Putamen (tissue), 1 donor: ENCODE measurements at places on chromosomes 16 and 17.
A peak's percentile ranks its signal among the peaks of the same experiment; 100 is the strongest.

GRCh38 chr16:82042144-82042543, 7.1 kb downstream of the HSD17B2 start:
- DNase-seq = no peak

DNA sequence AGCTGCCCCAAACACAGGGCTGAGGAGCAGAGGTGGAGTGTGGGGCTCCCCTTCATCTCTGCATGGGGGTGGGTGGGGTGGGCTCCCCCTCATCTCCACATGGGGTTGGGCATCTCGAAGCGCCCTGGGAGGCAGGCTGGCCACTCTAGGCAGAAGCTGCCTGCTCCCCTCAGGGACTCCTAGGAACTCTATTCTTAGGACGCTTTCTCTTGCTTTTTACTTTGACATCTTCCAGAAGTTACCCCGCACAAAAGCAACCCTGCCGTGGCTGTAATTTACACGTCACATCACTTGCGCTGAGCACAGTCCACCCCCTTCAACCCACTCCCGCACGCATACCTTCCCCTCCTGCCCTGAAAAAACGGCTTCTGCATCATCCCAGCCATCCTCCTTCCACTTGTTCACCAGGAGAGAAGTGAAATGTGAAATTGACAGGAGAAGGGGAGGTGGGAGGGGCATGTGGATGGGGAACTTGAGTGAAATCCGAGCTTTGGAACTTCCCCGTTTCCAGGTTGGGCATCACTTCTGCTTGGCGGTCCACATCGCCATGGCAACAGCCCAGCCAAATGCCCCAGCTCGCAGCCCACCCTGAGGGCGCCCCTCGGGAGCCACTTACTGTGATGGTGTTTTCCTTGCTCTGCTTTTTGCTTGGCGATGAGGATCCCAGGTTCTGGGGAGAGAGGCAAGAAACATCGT, 53.7 kb upstream of the RCVRN start:
- DNase-seq = peak; percentile 88

DNA sequence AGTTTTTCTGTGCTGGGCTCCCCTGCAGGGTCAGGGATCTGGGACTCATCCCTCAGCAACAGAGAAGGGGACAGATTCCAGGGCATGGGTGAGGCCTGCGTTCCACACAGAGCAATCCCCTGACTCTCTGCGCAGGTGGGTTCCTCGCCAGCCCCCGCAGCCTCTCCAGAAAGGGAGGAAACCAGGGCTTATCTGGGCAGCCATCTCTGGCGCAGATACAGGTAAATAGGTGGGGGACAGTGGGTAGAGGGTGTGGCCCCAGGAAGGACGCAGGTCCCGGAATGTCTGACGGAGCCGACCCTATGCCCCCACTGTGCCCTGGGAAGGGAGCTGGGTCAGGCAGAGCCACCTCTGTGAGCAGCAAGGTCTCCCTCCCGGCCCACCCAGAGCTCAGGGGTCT, 23.2 kb downstream of the PIEZO1 start:
- DNase-seq = no peak

DNA sequence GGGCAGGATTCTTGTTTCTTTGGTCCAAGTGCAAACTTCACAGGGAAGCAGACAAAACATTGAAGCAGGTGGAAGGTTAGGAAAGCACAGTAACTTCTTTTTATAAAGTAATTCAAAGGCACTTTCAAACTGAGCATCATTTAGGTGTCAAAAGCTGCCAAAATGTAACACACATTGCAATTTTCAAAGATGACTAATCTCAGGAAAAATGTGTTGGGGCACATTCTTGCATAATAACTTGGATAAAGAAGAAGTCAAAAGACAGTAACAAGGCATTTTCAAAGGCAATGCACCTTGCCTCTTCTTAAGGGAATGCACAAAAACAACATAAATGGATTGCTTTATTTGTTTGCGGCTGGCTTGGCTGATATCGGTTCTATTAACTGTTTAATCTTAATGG, 3.6 kb downstream of the KCNJ2 start:
- DNase-seq = no peak

- DNase-seq = no peak
Observed at GRCh38 chr16:69365901-69366300, 14.3 kb upstream of the TMED6 start.

GRCh38 chr16:60414613-60415012, 1621.6 kb downstream of the CDH8 start:
- no peak for DNase-seq

GRCh38 chr16:72927199-72928089, 120.5 kb downstream of the ZFHX3 start:
- no peak for DNase-seq

- DNase-seq = no peak
Observed at GRCh38 chr16:6012716-6013115, 915.1 kb upstream of the EEF2KMT start.

GRCh38 chr16:74738113-74738541, 36.5 kb downstream of the FA2H start:
- no peak for DNase-seq

- no peak for DNase-seq
Observed at GRCh38 chr16:23353440-23353839, 51.3 kb downstream of the SCNN1B start.

- no peak for DNase-seq
Observed at GRCh38 chr16:66175636-66176035, 190.9 kb upstream of the CDH5 start.

- no peak for DNase-seq
Observed at GRCh38 chr17:614653-615546, 99.7 kb downstream of the VPS53 start.

- DNase-seq = no peak
Observed at GRCh38 chr17:9729735-9730420, 61.5 kb downstream of the DHRS7C start.

- no peak for DNase-seq
Observed at GRCh38 chr16:86865851-86866662, 287.7 kb downstream of the FOXL1 start.

DNA sequence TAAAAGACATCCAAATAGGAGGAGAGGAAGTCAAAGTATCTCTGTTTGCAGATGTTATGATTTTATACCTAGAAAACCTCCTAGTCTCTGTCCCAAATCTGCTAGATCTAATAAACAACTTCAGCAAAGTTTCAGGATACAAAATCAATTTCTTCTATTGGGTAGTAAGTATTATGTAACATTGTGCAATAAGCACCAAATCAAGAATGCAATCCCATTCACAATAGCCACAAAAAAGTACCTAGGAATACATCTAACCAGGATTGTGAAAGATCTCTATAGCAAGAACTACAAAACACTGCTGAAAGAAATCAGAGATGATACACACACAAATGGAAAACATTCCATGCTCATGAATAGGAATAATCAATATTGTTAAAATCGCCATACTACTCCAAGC, 13.0 kb downstream of the NLRP1 start:
- DNase-seq = no peak

DNA sequence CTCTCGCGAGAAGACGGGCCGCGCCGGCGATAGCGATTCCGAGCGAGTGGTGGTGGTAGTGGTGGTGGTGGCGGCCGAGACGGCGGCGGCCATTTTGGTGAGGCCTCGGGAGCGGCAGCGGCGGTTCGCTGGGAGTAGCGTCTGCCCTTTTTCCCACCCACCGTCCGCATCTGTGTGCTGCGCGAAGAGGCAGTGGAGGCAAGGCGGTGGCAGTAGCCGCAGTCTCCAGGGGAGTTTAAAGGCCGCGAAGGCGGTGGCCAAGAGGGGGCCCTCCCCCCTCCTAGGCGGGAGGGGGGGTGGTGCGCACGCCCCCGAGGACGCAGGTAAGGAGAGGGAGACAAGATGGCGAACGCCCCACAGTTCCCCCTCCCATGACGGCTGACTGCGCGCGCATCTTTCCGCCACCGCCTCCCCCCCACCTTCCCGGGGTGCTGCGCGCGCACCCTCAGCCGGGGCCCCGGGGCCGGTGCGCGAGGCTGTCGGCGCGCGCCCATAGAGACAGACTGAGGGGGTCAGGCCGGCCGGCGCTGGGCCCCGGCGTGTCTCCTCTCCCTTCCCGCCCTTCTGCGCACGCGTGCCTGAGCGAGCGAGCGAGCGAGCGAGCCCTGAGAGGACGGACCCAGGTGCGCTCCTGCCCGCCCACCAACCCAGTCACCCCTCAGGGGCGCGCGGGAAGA, 694 bp upstream of the SRCAP start:
- peak; percentile 97 for DNase-seq

DNA sequence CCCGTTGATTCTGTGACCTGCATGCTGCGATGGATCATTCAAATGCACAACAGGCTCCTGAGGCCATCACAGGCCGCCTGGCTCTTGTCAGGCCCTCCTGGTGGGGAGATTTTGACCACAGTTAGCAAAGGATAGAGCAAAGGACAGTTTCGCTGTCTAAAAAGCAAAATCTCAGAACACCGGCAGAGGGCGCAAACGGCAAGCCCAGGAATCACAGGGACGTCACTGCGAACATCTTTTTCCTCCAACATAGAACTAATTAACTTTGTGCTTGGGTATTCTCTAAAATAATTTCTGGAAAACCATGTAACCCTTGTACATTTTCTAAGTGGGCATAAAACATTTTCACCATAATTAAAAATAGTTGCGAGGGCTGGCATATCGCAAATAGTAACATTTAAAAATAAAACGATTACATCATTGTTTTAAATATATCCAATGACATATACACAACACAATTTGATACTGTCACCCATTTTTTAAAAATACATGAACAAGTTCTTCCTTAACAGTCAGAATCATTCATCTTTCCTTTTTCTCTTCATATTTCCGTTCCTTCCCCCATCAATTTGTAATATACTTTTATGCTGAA, 19.7 kb upstream of the SLC47A1 start:
- DNase-seq = peak; percentile 63

DNA sequence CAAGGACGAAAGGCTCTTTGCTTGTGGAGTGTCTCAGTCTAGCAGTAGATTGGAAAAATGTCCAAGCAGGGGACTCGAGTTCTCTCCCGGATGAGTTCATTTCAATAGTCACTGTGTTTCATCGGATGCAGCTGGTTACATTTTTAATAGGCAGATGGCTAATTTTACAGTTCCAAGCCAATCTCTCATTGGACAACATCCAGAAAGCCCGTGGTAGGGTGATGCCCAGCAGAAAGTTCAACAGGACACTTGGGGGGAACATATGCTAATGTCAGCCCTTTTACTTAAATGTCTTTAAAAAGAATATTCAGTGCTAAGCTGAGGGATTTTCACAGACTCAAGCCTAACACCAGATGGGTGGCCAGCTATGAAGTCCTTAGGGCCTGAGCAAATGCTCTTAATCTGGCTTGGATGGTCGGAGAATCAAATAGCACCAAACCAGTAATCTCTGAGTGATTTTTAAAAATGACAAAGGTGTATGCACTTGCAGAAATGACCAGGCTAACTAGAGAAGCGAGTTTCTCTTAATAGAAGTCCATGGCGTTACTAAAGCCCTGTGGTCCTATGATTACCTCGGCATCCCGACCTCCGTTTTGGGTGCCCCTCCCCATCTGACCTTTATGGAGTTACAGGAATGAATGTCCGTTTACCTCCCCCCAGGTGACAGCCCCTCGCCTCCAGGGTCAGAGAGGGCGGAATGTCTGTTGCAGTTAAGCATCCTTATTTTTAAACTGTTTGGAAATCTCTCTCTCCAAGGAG, 289.2 kb upstream of the SALL1 start:
- DNase-seq = peak; percentile 86

DNA sequence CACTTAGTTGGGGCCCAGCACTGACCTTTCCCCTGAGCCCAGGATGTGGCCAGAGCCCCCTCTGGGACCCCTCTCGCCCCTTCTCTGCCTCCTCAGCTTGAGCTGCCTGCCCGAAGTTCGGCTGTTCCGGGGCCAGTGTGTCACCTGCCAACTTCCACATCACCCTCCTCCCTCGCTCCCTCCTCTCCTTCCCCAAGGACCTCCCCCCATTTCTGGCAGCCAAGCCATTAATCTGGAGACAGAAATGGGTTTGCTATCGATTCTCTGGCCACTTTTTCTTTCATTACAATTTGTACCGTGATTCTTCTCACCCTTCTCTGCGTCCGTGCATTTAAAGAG, 8.8 kb upstream of the ADAM11 start:
- no peak for DNase-seq
